ENCODE measurements at places on chromosomes 3 and 15.

DNA sequence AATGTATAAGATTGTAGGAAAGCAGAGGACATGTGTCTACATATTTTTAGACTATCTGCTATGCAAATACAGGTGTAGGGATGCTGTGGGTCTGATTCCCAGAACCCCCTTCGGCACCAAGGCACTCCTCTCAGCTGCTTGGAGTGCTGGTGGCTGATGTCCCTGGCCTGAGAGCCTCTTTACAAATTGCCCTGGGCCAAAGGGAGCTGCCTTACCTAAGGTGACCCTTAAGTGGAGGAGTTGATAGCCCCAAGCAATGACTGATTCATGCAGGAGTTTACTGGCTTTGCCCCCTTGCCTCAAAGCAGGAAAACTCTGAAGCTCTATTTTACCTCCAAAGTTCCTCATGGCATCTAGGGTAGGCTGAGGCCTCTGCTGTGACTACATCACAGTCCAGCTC is 83.0 kb downstream of the ZNF385D start:
- DNase-seq = no peak

DNA sequence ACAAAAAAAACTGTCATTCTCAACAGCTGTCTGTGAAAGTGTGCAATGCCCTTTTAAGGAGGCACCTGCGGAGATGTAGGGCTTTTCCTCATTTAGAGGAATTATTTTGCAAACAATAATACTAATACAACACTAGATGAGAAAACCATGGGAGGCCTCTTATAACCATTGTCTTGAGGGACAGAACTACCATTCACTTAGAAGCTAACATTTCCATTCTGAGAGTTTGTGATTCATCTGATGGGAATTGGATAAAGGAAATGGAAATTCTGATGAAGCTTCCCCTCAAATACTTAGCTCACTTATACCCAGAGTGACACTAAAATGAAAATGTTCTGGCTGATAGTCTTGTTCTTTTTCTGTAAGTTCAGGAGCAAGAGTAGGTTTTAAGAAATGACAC is 147.7 kb downstream of the CADPS start:
- no peak for DNase-seq

DNA sequence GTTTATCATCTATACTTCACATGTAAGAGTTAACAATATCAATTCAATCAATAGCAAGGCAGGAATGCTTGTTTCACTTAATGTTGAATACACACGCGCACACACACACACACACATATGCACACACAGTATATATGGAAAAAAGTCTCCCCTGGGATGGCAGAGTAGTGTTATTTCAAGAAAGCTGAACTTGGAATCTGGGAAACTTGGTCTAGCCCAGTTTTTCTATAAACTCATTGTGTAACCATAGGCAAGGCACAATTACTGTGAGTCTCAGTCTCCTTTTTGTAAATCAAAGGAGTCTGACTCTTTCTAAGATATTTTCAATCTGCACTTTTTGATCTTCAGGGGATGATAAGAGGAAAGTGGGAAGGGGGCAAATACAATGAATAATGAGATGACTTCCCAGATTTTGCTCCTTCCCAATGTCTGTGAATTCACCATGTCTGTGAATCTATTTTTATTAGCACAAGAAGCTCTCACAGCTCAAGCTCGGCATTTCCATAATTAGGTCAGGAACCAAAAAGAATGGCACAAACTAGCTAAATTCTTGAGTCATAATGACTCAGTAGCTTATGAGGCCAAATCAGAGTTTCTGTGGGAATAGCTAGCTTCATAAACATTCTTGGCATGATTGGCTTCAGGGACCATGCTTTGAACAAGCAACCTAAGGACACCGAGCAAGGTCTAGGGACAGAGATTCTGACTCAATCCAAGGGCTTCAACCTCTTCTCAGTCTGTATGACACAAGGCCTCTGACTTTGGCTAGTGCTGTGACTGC is 227.4 kb upstream of the DCBLD2 start:
- no peak for DNase-seq

DNA sequence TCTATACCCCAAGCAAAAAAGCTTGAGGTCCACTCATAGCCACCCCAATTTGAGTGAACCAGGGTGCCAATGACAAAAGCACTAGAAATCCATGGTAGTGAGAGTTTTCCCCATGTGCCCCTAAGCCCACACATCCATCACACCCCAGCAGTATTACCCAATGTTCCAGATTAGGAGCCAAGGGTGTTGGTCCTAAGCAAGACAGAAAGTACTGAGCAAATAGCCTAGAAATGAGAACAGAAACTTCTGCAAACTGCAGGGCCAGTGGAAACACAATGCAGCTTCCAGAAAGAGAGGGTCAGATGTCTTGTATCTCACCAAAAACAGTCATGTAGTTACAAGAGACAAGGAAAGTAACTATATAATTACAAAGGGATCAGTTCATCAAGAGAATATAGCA is 10.9 kb upstream of the OXTR start:
- no peak for DNase-seq

- no peak for DNase-seq
Measured at GRCh38 chr3:65303431-65303830, 615.6 kb upstream of the ADAMTS9 start.

Measured in stimulated activated CD4-positive, alpha-beta T cell treated with anti-CD3 and anti-CD28 coated beads, TNF-alpha, amount 100 ng/mL, for 24 hours (primary cell).